NCI-H1417 (cell line): ENCODE measurements at places on chromosomes 7 and 10.

- no peak for DNase-seq
These were observed 568.0 kb downstream of the POM121L12 start for GRCh38 chr7:53603461-53603860.

- DNase-seq, result no peak
These were observed 53.4 kb upstream of the CALN1 start for GRCh38 chr7:72465521-72465920.

- no peak for DNase-seq
These were observed 11.4 kb downstream of the IRF5 start for GRCh38 chr7:128948976-128949760.

GRCh38 chr10:133226251-133226808 is 3.7 kb upstream of the UTF1 start:
- no peak for DNase-seq

GRCh38 chr10:99845837-99846382 is 63.5 kb downstream of the ABCC2 start:
- peak; percentile 81 for DNase-seq

DNA sequence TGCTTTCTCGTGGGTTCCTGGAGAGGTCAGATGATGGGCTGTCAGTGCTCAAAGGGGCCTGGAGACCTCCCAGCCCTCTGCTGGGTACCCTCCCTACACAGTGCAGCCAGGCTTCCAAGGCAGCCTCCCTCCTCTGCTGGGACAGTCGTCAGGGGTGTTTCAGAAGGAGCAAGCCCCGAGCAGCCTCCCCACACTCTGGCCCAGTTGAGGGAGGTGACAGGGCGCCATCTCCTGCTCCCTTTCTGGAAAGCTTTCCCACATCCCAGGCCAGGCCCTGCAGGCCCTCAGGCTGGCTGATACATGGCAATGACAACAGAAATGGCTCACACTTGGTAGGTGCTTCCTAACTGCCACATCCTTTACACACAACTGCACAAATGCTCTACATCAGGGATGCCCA is 32.1 kb downstream of the KCNMA1 start:
- DNase-seq, result no peak

- no peak for DNase-seq
These were observed 140.7 kb upstream of the AOAH start for GRCh38 chr7:36865019-36865418.

DNA sequence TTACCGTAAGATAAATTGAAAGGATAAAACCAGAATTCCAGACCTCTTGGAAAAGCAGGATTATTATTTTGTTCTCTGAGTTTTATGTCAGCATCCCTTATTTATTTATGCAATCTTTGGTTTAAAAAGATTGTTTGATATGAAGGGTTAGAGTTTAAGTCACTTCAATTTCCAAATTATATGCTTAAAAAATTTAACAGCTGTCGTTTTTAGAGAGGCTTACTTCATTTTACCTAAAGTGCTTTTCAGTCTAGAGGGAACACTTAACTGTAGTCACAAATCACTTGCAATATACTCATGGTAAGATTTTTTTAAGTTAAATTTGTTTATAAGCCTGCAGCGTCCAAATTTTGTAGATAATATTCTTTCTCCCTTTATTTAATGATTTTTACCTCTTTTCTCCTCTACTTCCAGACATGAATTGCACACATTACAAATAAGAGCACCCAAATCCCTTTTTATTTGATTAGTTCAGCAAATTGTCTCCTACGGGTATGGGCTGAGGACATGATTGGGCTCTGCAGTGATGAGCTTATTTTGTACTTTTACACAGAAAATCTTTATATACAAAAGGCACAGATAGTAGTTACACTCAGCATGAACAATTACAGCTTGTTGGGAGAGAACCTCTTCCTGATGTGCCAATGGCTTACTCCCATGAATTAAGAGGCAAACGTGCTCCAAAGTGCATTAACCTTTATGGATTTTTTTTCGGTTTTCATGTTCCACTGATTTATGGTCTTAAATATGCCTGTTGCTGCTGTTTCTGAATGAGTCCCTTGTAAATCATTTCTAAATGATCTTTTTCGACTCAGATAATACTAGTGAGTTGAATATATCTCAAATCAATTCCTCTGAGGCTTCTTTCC is 319.3 kb upstream of the LRGUK start:
- DNase-seq, result peak; percentile 38

- DNase-seq, result no peak
These were observed 56.5 kb downstream of the MAP3K8 start for GRCh38 chr10:30490289-30491000.

DNA sequence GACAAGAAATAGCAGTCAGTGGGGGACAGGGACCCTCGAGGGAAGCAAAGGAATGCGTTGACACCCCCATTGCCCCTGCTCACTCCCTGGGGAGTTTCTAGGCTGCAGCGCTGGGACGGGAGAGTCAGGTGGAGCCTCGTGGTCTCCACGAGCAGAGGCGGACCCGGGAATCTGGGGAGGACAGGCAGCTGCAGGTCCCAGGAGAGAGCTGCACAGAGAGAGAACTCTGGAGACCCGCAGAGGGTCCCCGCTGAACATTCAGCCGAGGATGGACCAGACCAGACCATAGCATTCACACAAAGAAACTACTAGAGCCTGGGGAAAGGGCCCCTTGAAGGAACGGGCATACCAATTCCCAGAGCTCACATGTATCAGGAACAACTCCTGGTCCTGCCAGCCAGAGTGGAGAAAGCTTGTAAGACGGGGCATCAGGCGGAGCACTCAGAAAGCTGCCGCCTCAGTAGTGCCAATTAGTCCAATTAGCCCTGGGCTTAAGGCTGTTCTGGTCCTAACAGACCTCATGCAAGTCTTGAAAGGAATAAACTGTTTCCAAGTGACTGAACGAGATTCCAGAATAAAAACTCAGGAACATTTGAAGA is 966.7 kb upstream of the ZNF722 start:
- DNase-seq, result no peak

GRCh38 chr7:21383227-21384220 is 44.4 kb upstream of the SP4 start:
- no peak for DNase-seq

DNA sequence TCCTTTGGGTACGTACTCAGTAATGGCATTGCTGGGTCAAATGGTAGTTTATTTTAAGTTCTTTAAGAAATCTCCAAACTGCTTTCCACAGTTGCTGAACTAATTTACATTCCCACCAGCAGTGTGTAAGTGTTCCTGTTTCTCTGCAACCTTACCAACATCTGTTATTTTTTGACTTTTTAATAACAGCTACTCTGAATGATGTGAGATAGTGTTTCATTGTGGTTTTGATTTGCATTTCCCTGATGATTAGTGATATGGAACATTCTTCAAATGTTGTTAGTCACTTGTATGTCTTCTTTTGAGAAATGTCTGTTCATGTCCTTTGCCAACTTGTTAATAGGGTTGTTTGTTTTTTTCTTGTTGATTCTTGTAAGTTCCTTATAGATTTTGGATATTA is 558.9 kb downstream of the SH2D4B start:
- DNase-seq, result no peak

GRCh38 chr10:96053985-96054384 is 10.6 kb downstream of the CCNJ start:
- DNase-seq, result no peak

DNA sequence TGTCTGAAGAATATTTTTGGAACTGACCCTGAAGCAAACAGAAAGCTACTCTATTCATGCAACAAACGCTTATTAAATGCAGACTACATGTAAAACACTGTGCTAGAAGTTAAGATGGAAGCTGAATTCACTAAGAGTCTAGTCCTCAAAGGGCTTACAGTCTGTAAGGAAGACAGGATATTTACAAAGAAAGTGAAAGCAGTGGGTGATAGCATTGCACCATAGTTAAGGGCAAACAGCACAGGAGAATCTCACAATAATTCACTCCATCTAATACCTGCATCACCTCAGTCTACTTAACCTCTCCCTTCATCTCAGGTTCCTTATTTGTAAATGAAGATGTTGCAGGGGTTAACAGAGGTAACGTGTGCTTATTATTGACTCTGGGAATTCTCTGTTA is 360.0 kb upstream of the AOAH start:
- no peak for DNase-seq

DNA sequence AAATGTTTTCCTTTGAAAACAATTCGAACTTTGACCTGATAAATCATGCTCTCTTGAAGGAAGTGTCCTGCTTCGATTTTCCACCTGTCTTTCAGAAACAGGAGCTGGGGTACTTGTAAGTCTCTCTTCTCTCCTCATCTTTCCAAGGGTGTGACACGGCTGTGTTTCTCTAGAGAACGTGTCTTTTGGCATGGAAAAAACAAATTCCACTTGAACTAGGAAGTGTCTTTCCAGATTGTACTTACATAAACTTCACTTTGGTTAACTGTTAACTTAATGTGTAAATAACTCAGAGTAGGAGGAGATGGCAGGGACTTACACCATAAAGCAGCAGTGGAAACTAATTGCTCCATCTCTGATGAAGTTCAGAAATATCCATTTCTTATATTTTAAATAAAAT is 4.2 kb upstream of the CALCR start:
- DNase-seq, result no peak

DNA sequence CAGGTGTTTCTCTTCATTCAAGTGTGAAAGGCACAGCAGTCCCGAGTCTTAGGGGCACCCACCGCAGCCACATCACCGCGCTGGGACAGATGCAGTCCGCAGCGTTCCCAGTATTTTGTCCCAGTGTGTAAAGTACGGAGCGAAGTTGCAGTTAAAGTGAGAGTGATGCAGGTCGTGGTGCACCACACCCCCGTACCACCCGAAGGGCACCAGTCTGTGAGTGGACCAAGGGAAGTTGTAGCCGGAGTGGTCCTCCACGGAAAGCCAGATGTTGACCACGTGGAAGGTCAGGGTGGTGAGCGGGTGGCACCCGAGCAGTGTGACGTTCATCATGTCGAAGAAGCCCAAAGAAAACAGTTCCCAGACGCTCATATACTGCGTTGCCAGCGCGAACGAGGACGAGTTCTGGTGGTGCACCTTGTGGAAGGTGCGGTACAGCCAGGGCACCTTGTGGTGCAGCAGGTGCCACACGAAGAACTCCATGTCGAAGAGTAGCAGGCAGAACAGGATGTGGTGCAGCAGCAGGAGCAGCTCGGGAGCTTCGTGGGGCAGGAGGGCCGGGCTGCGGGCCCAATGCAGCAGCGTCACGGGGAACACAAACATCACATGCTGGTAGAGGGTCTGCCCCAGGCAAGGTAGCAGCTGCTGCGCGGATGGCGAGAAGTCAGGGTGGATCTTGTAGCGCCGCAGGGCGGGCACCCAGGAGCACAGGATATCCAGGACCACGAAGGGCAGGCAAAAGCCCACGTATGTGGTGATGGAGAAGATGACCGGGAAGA is 526 bp downstream of the CH25H start:
- peak; percentile 68 for DNase-seq

- DNase-seq, result no peak
These were observed 41.4 kb downstream of the MRC1 start for GRCh38 chr10:17850501-17850900.

GRCh38 chr7:116598278-116598677 is 73.4 kb downstream of the CAV1 start:
- no peak for DNase-seq

GRCh38 chr10:102299873-102300272 is 54.5 kb downstream of the GBF1 start:
- DNase-seq, result no peak

GRCh38 chr10:91761721-91762120 is 36.5 kb upstream of the TNKS2 start:
- DNase-seq, result no peak

- DNase-seq, result no peak
These were observed 36.7 kb downstream of the MTERF1 start for GRCh38 chr7:91843831-91844230.

GRCh38 chr7:47783456-47784223 is 164.6 kb downstream of the PKD1L1 start:
- no peak for DNase-seq

- DNase-seq, result no peak
These were observed 100.2 kb downstream of the TPK1 start for GRCh38 chr7:144735505-144736276.

DNA sequence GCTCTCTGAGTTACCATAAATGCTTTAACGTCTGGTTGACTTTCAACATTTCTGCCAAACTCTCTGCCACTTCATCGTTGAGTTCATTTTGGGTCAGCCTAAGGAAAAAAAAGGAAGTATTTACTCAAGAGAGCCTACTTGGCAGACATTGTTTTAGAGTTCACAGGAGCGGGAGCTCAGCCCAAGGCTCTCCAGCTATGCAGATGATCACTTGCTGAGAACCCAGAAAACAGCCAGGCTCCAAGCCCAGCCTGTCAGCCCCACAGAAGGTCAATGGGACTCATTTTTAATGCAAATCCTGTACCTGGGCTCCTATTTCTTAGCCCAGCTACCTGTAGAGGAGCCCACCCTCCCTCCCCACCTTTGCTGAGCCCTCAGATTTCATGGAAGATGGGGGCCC is 45.5 kb downstream of the NOD1 start:
- no peak for DNase-seq

DNA sequence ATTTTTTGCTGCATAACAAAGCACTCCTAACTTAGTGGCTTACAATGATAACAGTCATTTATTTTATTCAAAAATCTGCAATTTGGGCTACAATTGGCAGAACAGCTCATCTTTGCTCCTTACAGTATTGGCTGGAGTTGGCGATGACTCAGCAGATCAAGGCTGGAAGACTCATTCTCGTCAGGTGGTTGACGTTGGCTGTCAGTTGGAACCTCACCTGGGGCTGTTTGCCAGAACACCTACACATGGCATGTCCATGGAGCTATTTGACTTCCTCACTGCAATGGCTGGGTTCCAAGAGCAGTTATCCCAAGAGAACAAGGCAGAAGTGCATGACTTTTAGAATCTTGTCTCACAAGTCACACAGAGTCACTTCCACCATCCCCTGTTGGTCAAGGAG is 75.1 kb downstream of the NOD1 start:
- DNase-seq, result no peak

DNA sequence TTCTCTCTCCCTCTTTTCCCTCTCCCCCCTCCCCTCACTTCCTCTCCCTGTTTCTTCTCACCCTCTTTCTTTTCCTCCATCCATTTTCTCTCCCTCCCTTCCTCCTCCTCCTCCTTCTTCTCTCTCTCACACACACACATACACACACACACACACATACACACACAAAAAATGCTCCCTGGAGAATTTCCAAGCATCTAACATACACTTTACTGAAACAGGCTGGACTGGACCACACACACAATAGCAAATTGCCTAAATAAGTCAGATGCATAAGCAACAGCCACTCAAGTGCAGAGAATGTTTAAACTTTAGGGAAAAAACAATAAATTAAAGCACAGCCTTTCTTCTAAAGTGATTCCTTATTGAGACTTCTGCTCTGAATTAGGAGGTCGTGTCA is 267.7 kb downstream of the FGFR2 start:
- DNase-seq, result no peak

DNA sequence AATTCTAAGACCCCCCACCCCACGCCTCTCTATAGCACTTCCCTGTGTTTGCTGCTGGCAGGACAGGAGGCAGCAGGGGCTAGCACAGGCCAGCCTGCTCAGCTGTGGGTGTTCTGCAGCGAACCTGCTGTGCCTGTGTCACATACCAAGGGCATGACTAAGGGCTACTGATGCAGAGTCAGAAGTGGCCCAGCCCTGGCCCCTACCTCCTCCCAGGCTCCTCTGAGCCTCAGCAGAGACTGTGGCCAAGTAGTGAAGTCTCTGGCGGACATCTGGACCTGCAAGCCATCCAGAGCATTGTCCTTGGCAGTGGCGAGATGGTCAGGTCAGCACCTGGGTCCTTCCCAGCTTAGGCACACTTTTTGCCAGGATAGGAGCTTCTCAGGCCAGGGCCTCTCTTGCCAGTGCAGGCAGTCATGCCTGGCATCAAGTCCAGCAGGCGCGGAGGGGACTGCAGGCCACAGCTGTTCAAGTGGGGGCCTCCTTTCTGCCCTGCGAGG is 116.3 kb upstream of the RET start:
- no peak for DNase-seq

- no peak for DNase-seq
These were observed 91.0 kb downstream of the GPAM start for GRCh38 chr10:112092519-112092918.
